Activated naive CD4-positive, alpha-beta T cell treated with anti-CD3 and anti-CD28 coated beads, Interleukin-2, amount 50 U/mL, for 72 hours (primary cell): ENCODE measurements at places on chromosomes 3 and 15.

GRCh38 chr3:134253475-134254226, 3.0 kb upstream of the RYK start:
- DNase-seq, result peak; percentile 56

- no peak for DNase-seq
Observed at GRCh38 chr15:70602834-70603560, 160.4 kb downstream of the UACA start.

- DNase-seq, result no peak
Observed at GRCh38 chr15:28935316-28935715, 49.5 kb downstream of the APBA2 start.

GRCh38 chr3:115022835-115023398, 124.2 kb downstream of the ZBTB20 start:
- no peak for DNase-seq

DNA sequence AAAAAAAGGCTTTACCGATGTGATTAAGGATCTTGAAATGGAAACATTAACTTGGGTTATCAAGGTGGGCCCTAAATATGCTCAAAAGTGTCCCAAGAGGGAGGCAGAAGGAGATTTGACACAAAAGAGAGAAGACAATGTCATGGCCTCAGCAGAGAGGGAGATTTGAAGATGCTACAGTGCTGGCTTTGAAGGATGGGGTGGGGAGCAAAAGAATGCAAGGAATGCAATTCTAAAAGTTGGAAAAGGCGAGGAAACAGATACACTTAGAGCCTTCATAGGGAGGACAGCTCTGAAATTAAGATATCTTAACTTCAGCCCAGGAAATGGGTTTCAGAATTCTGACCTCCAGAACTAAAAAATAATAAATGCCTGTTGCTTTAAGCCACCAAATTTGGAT, 314.5 kb upstream of the CCDC54 start:
- DNase-seq, result no peak

- no peak for DNase-seq
Observed at GRCh38 chr15:66560856-66561525, 4.8 kb downstream of the LCTL start.

DNA sequence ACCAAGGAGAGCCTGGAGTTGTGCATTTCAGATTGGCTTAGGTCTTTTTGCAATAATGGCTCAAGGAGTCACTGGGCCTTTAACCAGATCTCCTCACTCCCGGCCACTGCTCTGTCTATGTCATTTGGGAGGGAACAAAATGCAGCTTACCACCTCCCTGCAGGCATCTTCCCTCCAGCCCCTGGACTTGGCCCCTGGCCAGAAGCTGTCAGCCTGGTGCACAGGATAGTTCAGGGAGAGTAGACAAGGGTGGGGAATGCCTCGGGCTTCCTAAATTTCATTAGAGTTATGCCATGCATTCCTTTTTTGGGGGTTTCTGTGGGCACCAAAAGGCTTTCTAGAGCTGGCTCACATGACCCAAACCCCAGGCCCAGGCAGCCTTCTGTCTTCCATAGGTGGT, 70.2 kb upstream of the HRH1 start:
- no peak for DNase-seq

- DNase-seq, result no peak
Observed at GRCh38 chr3:131708241-131708640, 205.5 kb upstream of the MRPL3 start.

DNA sequence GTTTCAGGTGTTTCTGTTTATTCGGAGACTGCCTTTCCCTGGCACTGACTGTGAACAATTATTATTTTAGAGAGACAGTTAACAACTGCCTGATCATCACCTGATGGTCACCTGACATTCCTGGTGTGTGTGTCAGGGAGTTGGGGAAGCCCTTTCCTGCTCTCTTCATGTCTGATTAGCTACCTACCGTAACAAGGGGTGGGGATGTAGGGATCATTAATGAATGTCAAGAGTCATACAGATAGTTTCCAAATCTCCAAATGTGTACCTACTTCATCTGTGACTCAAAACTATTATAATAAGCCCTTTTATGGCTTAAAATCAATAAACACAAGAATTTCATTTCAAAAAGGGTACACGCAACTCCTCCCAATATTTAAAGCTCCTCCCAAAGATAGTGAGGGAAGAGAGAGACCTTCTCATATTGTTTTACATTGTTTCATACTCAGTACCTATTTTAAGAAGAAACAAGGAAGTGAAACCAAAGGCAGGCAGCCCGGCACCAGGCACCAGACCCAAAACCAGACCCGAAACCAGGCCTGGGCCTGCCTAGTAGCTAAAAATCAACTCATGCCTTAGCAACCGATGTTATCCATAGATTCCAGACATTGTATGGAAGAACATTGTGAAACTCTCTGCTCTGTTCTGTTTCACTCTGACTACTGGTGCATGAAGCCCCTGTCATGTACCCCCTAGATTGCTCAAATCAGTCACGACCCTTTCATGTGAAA, 844.9 kb upstream of the ALCAM start:
- no peak for DNase-seq

DNA sequence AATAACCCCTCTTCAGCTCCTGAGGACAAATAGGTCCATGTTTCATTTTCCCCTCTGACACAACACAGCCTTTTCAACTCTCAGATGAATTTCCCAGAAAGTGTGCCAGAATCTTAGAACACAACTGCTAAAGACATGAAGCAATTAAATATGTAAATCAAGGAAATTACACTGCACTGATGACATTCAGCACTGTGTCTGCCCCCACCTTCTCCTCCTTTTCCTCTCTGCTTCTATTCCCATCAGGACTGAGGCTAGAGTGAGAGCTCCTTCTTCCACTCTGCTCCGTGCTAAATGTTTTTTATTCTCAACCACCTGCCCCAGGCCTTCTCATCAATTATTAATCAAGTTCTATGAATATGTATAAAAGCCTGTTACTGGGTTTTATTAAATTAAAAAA, 596.1 kb downstream of the TUSC7 start:
- no peak for DNase-seq

GRCh38 chr3:129422897-129423296, 5.5 kb downstream of the EFCAB12 start:
- no peak for DNase-seq

DNA sequence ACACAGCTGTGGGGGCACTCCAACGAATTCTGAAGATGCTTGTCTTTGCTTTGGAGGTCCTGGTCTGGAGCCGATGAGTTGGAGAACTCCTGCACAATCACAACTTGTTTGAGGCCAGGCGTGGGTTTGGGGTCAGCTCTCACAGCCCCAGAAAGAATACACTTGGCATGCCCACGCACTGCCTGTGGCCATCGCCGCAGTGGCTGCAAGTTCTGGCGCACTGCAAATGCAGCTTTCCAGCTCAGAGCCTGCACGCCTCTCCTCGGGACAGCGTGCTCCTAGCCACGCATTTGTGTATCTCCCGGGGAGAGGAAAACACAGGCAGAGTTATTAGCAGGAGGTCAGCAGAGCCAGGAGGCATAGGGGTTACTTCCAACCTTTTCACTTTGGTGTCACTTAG, 282.7 kb downstream of the ADAMTS17 start:
- DNase-seq, result no peak

- DNase-seq, result no peak
Observed at GRCh38 chr3:128242818-128243601, 89.7 kb downstream of the EEFSEC start.

DNA sequence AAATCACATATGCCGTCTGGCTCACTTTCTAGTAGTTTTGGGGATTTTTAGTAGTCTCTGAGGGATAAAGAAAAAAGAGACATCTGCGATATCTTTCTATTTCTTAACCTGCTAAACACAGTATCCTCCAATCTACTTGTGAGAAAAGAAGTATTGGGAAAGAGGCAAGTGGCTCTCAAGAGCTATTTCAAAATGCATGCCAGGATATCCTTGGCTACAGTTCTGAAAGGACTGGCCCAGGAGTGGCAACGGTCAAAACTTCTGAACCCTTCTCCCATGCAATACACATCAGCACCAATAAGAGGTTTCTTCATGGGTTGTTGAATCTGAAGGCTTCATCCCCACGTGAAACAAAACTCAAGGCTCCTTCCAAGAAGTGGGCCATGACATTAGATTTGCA, 204.0 kb upstream of the WNT5A start:
- no peak for DNase-seq

- no peak for DNase-seq
Observed at GRCh38 chr15:78083186-78083585, 5.7 kb upstream of the TBC1D2B start.

DNA sequence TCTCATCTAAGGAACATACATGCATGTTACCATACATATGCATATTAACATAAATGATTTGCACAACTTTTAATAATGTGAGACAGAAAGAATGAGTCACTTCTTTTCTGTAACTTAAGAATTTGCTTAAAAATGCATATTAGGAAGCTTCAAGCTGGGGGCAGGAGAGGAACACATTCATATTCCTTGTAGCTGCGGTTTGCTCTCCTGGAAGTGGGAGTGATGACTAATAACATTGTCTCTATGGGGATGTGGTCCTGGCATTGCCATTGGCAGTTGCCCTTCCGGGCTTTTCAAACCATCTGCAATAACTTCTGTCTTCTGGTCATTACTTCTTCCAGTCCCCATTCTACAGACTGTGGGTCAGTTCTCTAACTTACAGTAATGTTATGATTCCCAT, 15.6 kb downstream of the CHST2 start:
- no peak for DNase-seq

DNA sequence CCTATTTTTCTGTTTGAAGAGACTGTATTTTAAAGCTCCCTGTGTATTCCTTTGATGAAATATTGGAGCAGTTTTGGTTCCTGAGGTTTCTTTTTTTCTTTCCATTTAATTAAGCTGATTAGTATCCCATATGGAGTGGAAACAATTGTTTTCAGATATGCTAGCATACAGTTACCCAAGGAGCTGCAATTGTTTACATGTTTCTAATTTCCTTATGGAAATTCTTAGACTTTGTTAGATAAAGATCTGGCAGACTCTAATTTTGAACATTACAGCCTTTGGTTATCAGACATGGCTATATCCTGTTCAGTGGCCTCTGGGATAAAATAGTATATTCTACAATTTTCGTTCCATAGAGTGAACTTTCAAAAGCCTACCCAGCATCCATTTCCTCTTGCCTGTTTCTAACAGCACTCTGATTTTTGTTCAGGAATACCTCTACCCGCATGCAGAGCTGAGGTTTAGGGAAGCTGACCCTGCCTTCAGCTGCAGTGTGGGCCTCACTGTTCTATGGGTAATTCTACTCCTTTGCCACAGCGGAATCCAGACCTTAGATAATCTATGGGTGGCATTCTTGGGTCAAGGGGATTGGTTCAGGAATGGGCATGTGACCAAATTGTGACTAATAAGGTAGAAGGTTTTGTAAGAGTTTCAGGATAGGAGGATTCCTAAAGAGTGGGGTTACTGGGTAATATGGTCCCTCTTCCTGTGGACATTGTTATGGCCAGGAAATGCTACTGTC, 161.1 kb upstream of the ANKRD28 start:
- no peak for DNase-seq
